ENCODE measurements at places on chromosomes 2 and 18.

- no peak for DNase-seq
Observed at GRCh38 chr18:46712406-46712805, 44.4 kb downstream of the ST8SIA5 start.

DNA sequence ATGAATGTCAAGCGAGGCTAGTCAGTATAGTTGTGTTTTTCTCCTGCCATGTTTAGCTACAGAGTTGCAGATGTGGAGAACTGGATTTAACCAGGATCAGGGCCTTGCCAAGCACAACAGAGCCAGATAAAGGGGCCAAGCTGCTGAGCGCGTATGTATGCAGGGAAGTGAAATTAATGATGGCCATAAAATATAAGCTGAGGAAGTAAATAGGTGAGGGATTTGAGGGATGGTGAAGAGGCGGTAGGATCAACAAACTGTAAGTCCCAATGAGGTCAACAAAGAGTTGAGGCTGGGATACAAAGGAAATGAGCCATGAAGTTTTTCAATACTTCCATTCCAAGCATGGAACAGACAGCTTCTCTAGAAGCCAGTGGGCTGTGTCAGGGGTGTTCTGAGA lies 10.6 kb downstream of the LRP2 start:
- no peak for DNase-seq

- DNase-seq: no peak
Observed at GRCh38 chr2:95530734-95531133, 46.2 kb upstream of the TRIM43B start.

GRCh38 chr2:6810961-6811360 lies 54.7 kb downstream of the CMPK2 start:
- no peak for DNase-seq

- no peak for DNase-seq
Observed at GRCh38 chr2:144703852-144704708, 184.2 kb upstream of the ZEB2 start.

GRCh38 chr2:173979751-173980351 lies 14.7 kb upstream of the SP3 start:
- DNase-seq: no peak

- DNase-seq: no peak
Observed at GRCh38 chr2:113977060-113977659, 87.3 kb downstream of the ACTR3 start.

- no peak for DNase-seq
Observed at GRCh38 chr2:64263315-64263714, 119.1 kb upstream of the PELI1 start.

DNA sequence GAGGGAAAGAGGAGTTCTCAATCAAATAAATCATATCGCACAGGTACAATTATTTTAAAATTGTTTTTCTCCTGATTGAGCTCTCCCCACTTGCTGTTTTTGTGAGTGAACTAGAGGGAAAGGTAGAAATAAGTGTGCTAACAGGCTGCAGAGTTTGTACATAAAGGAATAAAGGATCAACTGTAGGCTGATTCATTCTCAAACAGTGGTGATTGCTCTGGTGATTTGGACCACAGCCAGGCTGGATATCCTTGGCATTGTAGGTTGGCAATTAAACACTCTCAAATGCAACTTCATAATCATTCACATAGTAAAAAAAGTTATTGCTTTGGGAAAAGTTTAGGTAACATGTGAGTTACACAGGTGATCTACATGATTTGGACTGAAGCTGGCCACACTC lies 29.8 kb downstream of the LRP1B start:
- DNase-seq: no peak
